ENCODE measurements at places on chromosomes 2 and 18.
A peak's percentile ranks its signal among the peaks of the same experiment; 100 is the strongest.

DNA sequence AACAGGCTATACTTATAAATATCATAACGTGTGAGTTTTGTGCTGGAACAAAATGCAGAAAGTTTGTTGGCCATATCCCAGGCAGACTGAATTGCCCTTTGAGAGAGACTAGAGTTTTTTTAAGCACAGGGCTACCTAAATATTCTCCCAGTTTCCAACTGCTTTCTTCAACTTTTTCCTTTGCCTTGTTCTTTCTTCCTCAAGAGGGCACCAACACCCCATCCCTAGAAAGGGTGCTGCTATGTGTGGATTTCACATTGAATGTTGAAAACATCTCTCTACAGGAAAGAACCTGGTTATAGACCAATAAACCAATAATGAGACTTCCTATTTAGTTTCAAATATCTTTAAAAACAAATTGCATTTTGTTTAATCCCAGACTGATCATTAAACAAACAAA lies 87.9 kb downstream of the ICOS start:
- DNase-seq = no peak

- DNase-seq = no peak
These were observed 146.0 kb downstream of the RHBDD1 start for GRCh38 chr2:226981791-226982326.

GRCh38 chr18:47985866-47986265 lies 55.4 kb upstream of the SMAD2 start:
- no peak for DNase-seq

GRCh38 chr2:19038071-19039015 lies 320.1 kb downstream of the OSR1 start:
- no peak for DNase-seq

- no peak for DNase-seq
These were observed 95.4 kb upstream of the AQP4 start for GRCh38 chr18:26960911-26961310.

GRCh38 chr2:46837704-46838103 lies 77.9 kb downstream of the MCFD2 start:
- DNase-seq = no peak

DNA sequence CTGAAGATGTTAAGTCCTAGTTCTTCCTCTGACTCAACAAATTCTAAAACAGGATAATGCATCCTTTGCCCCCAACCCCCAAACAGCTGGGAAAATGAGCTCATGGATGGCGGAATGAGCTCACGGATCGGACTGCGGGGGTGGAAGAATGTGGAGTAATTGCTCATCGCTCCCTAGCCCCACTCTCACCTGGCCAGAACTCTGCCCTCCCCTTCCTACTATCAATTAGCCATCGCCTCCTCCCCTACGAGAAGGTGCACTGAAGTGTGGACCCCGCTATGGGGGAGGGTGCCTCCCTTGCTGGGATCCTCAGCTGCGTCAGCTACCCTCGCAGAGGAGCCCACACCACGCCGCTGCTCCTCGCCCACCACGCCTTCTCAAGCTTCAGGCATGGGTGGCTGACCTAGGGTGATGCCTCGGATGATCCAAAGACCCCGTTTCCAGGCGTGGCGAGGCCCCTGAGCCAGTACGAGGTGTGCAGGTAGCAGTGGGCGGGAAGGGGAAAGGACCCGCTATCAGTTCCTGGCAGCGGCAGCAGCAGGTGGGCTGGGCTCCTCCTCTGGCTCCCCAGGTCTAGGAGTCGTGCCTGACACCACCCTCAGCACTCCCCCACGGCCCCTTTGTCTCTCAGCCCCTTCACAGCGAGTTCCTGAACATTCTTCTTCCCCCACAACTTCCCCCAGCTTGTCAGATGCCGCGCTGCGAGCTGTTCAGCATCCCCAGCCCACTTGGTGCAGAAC lies 82.1 kb upstream of the POMC start:
- peak; percentile 7 for DNase-seq

- DNase-seq = no peak
These were observed 154.3 kb downstream of the TMEM163 start for GRCh38 chr2:134564549-134564948.

DNA sequence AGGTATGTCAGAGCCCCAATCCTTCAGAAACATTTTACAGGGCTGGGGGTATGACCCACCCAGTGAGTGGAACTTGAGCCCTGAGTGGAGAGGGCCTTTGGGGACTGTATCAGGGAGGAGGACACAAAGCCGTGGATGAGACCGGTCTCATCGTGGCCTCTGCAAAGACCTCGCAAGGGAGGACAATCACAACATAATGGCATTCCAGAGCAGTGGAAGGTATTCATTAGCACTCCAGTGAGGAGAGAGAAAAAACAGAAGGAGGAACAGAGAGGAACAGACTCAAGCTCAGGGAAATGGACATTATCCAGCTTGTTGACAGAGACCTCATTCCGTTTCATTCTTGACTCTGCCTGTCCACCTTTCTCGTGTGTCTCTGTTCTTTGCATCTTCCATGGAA lies 38.8 kb upstream of the CTAGE1 start:
- DNase-seq = no peak

Data from stimulated activated CD4-positive, alpha-beta T cell treated with anti-CD3 and anti-CD28 coated beads, Interleukin-1b, Interleukin-23, amount 100 ng/mL, for 1 hour (primary cell).